ENCODE measurements at places on chromosomes 3 and 15.
A peak's percentile ranks its signal among the peaks of the same experiment; 100 is the strongest.

DNA sequence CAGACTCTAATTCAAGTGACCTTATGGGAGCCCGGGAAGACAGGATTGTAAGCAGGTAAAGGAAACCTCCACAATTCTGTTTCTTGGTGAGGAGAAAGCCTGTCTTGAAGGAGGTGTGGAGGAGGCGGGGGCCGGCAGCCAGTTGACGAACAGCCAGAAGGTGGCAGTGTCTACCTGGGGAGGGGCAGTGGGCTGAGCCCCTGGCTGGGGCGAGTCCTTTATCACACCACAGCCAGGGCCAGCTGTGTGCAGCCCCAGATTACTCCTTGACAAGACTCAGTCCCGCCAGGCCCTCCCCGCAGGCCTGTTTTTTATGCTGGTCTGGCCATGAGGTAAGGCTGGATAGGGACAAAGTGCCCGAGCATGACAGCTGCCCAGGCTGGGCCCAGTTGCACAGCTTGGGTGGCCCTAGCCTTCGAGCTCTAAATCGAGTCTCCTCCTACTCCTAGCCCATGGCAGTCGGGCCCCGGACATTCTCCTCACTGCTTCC, 40.9 kb upstream of the IDH2 start:
- peak; percentile 88 for DNase-seq
- H3K27ac ChIP-seq: no peak overlapping the region
- peaks cover 5% of the 10 kb centered on the region for H3K4me1 ChIP-seq
- no peaks in the 10 kb centered on the region for H3K36me3 ChIP-seq
- H3K27me3 ChIP-seq: no peaks in the 10 kb centered on the region

- DNase-seq: no peak
- H3K36me3 ChIP-seq: no peaks in the 10 kb centered on the region
- H3K27me3 ChIP-seq: no peaks in the 10 kb centered on the region
- H3K4me3 ChIP-seq: no peak overlapping the region
- H3K27ac ChIP-seq: no peak overlapping the region
Observed at GRCh38 chr15:39239562-39239961, 341.3 kb upstream of the THBS1 start.

DNA sequence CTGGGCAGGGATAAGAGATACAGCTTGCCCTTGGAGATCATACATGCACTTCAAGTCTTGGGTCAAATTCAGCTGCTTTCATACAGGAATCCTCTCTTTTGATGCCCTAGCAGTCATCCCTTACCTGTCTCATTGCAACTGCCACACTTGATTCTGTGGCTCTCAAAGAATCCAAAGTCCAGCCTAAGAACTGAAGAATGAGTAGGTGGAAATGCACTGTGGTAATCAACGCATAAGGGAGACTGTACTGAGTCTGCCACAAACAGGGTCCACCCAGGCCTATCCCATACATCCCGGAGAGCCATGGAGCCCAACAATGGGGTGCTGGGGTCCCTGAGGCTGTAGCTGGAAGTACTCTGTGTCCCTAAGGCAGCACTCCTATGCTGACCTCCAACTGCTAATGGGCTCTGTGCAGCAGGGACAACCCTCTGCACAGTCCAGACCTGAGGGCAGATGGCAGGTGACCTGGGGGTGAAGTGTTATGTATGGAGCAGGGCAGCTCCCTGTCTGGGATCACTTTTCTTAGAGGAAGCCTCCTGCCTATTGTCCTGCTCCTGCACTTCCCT, 1.7 kb upstream of the VPS18 start:
- peaks cover 10% of the 10 kb centered on the region for H3K4me1 ChIP-seq
- no peaks in the 10 kb centered on the region for H3K27me3 ChIP-seq
- H3K4me3 ChIP-seq: no peak overlapping the region
- H3K36me3 ChIP-seq: peaks cover 18% of the 10 kb centered on the region
- H3K27ac ChIP-seq: no peak overlapping the region

- H3K27ac ChIP-seq: no peak within 1 kb of the TSS
- peaks cover 6% of the 10 kb centered on the region for H3K4me1 ChIP-seq
- H3K36me3 ChIP-seq: no peaks in the 10 kb centered on the region
- DNase-seq: peak; percentile 72
- H3K4me3 ChIP-seq: peak within 1 kb of the TSS; percentile 59
Observed at GRCh38 chr3:30894521-30895251, at the start of gene GADL1. Gene GADL1, minus strand, starts transcription at chr3:30894661. Its CDS starts 47 bp downstream, at chr3:30894614.

Measured in upper lobe of right lung (tissue), 1 donor.